ENCODE measurements at places on chromosomes 2 and 18. TPM values are rescaled to one million over a fixed set of nuclear protein-coding genes. Genes with fewer than 3 reads are reported as not detected.
A peak's percentile ranks its signal among the peaks of the same experiment; 100 is the strongest.

The CNTNAP5 gene
- not detected for total RNA-seq

The SLC5A7 gene
- total RNA-seq = not detected

The REG3G gene
- total RNA-seq = not detected

The PRKAG3 gene
- total RNA-seq = 0.26 TPM

The SCN3A gene
- 0.33 TPM for total RNA-seq

The ITGA4 gene
- 57.5 TPM for total RNA-seq

The IL36A gene
- not detected for total RNA-seq

The DES gene
- 69.3 TPM for total RNA-seq

The REL gene
- 2.3 TPM for total RNA-seq

DNA sequence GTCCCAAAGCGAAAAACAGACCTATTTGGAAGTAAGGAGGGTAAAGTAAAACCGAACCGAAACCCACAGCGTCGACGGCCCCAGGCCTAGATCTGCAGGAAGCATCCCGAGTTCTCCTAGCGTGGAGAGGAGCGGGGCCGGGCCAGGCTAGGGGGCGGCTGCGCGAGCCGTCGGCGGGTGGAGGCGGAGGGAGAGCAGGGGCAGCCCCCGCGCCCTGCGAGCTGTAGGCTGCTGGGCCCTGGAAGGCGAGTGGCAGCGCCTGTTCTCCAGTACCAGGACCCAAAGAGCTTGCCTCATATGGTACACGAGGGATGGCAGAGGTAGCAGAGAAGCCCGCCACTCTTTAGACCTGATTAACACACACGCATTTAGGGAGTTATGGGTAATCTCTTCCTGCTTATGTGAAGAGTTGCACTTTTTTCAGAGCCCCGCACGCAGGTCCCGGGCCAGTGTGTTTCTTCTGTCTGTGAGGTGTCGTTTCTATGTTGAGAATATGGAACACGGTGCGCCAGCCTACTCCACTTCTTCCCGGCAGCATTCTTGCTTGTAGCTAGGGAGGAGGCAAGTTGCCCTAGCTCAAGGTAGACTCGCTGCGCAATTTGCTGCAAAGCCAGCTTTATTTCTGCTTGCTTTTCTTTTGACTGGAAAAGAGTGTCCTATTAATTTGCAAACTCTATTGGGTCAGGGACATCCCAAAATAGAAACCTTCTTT, 71.1 kb downstream of the ARHGEF33 start:
- DNase-seq = no peak

DNA sequence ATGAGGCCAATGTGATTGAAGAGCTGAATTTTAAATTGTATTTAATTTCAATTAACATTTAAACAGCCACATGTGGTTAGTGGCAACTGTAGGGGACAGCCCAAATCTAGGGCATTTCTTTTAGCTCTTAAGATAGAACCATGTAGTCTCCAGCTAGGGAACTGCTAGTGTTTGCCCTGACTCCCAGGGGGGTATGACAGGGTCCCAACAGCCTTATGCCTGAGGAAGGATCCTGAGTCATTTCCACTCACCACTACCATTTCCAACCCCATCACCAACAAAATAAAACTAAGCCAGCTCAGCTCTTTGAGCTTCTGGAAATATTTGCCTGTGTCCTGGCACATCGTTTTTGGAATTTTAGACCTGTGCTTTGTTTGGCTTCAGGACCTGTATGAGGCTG, 13.7 kb upstream of the GMCL1 start:
- no peak for DNase-seq

DNA sequence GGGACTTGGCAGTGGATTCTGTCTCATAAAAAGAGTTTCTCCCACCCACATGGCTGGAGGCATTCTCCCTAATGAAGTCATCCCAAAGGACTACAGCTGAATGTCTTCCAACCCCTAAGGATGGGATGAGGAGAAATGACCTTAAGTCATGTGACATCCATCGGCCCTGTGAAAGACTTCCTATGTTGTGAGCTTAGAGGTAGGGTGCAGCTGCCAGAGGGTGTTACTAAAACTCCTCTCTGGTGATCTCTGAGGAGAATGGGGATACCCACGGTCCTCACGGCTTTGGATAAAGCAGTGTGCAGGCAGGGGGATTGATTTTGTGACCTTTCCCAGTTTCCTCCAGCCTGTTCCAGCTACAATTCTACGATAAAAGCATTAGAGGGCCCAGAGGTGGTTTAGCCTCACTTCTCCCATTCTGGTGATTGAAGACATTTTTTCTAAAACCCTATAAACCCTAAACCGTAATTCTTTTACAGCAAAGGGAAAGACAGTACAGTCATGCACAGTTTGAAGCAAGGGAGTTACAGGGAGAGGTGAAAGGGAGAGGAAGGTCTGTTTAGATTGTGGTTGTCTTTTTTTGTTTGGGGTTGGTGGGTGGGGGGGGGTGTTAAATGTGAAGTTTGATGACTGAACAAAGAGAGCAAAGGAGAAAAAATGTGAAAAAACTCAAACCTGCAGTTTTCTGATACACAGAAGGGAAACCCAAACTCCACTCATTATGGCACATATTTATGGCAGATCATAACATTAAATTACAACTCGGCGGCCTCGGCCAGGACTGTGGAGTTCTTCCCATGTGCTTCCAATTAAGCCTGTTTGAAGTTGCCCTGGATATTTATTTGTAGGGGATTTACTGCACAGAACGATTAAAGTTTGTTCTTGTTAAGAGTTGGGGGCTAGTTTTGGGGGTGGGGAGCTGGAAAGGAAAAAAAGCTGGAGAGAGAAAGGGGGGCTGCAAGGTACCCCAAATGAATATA, 26.6 kb upstream of the SLC14A2 start:
- DNase-seq = peak; percentile 77

DNA sequence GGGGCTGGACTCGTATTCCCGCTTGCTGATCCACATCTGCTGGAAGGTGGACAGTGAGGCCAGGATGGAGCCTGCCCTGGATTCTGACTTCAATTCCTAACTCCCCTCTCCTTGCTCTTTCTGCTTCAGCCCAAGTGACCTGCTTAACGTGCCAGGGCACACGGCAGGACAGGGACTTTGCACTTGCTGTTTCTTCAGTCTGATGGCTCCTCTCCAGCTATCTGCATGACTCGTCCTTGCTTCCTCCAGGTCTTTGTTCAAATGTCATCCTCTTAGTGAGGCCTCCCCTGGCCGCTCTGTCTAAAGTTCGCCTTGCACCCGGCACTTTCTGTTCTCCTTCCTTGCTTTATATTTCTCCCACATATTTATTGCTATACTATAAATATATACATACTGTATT, 357.6 kb downstream of the MTX2 start:
- no peak for DNase-seq

DNA sequence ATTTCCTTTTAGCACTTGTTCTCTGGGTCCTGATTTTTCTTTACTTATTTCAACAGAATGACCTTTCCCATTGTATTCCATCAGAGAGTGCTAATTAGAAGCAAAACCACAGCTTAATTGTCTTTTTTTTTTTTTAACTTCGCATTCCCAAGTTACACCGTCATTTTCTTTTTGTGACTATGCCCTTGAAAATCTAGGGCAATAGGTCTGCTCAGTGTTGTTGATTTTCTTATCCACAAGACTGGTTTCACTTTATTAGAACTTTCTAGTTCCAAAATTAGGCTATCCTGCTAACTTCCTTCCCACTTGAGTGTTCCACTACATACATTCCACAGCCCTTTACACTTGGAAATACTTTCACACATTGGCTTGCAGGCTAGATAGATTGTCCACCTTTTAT, 18.7 kb upstream of the ADAM17 start:
- DNase-seq = no peak

GRCh38 chr2:174688079-174688478, 76.2 kb downstream of the CHRNA1 start:
- DNase-seq = peak; percentile 35

GRCh38 chr2:140247451-140248195, 1467.4 kb upstream of the NXPH2 start:
- peak; percentile 1 for DNase-seq

DNA sequence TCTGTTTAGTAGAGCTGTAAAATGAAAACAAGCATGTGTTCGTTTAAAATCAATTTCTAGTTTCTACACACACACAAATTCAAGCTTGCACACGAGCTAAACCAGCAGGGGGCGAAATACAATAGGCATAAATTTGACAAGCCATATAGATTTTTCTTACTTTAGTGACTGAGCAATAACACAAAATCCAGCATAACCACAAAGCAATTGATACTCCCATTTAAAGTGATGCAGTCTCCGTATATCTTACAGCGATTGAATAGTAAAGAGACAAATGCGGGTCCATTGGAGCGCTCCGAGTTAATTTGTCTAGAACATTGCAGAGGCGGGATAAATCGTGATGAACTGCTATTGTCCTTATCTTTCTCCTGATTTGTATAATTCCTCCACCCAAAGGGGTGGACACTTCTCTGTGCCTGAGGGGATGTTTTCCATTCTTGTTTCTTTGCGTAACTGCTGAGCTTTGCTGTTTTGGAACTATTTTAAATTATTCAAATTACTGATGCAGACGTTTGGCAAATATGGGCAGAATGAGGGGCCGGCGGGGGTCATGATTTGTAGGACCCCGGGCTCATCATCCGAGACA, 1.2 kb upstream of the AFTPH start:
- DNase-seq = peak; percentile 76

GRCh38 chr2:31296641-31297287, 62.8 kb downstream of the EHD3 start:
- DNase-seq = peak; percentile 23

GRCh38 chr2:134119117-134119712, 134.7 kb upstream of the MGAT5 start:
- DNase-seq = no peak

DNA sequence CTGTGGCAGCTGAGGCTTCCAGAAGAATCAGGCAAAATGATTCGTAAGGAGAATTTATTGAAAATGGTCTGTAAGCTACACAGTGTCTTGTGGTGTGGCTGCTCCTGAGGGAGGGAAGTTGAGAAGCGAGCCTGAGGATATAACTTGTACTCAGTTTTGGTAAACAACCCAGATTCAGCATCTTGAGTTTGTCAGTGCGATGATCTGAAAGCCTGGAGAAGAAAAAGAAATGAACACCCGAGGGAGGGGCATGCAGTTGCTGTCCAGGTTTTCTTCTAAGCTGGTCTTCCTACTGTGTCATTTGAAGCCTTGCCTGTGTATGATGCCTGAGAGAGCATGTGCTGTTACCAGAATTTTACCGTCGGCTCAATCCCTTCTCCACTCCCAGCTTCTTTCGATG, 87.3 kb downstream of the MAPK4 start:
- DNase-seq = no peak

DNA sequence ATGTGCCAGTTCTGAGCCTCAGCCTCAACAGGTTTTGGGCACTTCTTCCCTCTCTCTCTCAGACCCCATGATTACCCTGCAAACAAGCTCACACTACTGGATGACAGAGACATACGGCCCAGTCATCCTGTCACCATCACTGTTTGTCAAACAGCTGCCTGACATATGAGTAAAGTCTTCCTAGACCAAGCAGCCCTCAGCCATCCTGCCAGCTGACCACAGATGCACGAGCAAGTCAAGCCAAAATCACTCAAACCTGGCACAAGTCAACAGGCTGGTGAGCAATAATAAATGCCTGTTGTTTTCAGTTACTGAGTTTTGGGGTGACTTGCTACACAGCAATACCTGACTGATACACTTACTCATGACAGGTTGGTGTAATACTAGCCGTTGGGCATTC, 75.5 kb upstream of the KLF7 start:
- DNase-seq = no peak

- DNase-seq = no peak
Observed at GRCh38 chr2:241062389-241063092, 39.5 kb downstream of the MTERF4 start.

GRCh38 chr2:64608867-64609226, 44.9 kb downstream of the SERTAD2 start:
- DNase-seq = no peak

All from fibroblast of lung (primary cell).